Cardiac fibroblast (primary cell): ENCODE measurements at places on chromosomes 5 and 9.

- DNase-seq: no peak
These were observed 13.9 kb upstream of the ANXA6 start for GRCh38 chr5:151171529-151171928.

DNA sequence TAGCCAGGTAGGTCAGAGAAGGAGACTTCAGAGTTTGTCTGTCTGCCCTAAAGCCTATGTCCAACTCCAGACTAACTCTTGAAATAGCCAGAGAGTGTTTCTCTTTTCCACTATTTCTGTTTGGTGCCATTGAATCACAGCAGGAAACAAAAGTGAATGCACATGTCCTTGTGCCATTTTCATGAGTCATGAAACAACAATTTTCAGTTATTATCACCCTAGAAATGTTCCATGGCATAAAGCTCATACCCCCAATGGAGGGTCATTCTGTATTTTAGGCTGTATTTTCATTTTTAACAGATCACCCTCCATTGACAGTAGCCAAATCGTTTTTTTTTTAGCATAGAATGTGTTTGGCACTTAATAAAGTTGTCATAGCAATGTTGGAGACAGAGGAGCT is 124.7 kb downstream of the PAPPA start:
- peak; percentile 34 for DNase-seq

- no peak for DNase-seq
These were observed 27.5 kb downstream of the GADD45G start for GRCh38 chr9:89632192-89632733.

- DNase-seq: no peak
These were observed 5.7 kb downstream of the IL3 start for GRCh38 chr5:132065951-132066701.
